AG20443 (cell line): ENCODE measurements at places on chromosomes 1 and 21.

- DNase-seq = no peak
These were observed 77.7 kb downstream of the RHOU start for GRCh38 chr1:228812961-228813360.

DNA sequence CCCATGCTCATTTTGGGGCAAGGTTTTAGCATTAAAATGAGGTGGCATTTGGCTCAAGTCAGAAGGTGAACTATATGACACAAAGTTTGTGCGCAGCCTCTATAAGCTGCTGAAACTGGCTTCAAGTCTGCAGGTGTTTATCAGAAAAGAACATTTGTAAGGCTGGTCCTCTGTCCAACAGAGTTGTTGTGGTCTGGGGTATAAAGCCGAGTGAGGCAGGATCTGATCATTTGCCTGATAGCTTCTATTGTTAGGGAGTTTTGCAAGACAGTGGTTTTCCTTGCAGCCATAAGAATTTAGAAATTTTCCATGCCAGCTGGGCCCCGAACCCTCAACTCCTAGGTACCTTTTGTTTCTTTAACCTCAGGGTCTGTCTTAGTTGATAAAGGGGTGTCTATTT lies 130.8 kb downstream of the PGBD5 start:
- no peak for DNase-seq

DNA sequence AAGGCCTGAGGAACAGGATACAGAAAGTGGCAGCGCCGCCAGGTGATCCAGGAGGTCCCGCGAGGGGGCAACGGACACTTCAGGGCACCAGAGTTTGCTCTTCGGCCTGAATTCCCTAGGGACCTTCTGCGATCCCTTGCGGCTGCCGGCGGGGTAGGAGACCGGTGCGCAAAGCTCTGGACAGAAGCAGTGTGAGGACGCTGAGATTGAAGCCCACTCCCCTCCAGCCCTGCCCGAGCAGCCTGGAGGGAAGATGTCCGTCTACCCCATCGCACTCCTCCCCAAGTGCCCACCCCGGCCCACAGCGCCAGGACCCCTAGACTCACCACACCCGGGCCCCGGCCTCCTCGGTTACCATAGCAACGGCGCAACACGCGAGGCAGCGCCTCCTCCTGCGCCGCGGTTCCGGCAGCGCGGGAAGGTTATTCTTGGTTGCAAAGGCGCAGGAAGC lies at the start of gene ANKRD45:
Gene ANKRD45 (minus strand): TSS at position 361 of the 451 bp plus-strand sequence. CDS start 10,433 bp downstream, outside the sequence.
- peak; percentile 66 for DNase-seq

- DNase-seq = no peak
These were observed 91.8 kb upstream of the SERBP1 start for GRCh38 chr1:67522001-67522441.

GRCh38 chr1:39440856-39441255 lies 50.6 kb upstream of the BMP8A start:
- no peak for DNase-seq

DNA sequence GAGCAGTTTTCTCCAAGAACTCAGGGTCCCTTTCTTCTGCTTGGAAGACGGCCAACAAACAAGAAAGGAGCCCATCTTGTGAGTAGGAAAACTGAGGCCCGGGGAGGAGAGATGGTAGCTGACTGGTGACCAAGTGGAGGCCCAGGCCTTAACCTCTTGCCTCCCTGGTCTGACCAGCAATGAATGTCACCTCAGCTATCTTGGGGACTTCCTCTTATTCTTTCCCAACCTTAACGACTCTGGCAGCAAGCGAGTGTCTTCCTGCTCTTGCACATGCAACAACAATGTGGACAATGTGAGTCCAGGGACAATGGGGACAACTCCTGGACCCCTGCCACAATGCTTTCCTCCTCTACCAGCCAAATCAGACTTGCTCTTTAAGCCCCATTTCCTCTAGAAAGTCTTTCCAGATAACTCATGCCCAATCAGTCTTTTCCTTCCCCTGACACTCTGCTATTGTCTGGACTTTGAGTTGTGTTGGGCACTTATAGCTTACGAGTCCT lies 12.6 kb downstream of the HSPG2 start:
- no peak for DNase-seq

DNA sequence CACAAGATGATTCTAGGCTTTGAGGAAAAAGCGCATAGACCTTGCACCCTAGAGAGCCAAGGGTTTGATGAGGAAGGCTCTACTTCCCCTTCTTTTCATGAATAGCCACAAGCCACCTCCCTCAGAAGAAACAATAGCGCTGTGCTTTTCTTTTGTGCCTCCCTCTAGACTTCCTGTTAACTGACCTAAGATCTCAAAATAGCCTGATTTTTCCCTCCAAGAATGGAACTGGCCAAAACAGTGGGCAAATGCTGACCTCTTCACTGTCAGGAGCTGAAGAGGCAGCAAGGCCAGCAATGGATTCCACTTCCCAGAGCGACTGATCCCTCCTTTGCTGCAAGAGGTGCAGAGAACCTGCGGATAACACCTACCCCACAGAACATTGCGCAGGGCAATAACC lies 362.8 kb downstream of the KCNH1 start:
- DNase-seq = no peak
